ENCODE measurements at places on chromosomes 11 and 22.

- no peak for DNase-seq
These were observed 9.4 kb downstream of the ACTN3 start for GRCh38 chr11:66556086-66556485.

DNA sequence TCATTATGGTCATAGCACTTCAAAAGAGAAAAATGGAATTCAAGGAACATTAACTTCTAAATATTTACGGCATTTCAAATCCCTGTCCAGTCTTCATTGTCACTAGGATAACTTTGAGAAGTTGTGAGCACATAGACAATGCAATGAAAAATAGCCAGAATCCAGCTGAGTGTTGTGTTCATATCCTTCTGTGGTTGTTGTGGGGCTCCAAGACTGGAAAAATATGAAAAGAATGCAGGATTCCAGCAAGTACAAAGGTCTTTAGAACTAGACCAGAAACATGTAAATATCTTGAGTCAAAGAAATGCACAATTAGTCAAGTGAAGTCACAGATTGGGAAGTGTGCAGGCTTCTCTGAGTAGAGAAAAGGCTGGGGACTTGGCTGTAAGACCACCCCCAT, 68.7 kb downstream of the WT1 start:
- no peak for DNase-seq

DNA sequence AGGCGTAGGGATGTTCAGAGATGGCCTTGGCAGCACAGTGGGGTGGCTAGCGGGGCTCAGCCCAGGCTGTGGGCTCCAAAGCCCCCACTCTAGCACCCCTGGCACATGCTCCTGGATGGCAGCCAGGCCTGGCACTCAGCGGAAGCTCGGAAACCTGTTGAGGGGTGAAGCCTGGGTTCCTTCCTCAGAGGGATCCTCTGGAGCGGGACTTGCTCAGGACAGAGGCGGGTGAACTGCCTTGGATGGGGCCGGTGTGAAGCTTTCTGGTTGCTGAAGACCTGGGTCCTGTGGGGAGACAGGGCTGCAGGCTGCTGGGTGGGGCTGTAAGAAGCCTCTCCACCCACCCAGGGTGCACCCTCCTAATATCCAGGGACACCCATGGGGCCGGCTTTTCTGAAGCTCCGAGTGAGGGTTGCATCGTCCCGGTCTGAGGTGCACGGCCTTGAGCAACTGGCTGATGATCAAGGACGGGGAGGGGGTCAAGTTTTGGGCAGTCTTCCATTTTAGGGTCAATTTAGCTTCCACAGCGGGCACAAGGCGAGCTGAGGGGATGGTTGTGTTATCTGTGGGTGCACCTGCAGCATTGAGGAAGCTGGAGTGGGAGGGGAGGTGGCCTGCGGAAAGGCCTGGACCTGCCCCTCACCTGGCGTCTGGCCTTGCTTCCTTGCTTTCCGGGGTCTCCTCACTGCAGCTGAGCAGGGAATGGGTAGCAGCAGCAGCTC, 5.2 kb downstream of the MRGPRE start:
- no peak for DNase-seq

DNA sequence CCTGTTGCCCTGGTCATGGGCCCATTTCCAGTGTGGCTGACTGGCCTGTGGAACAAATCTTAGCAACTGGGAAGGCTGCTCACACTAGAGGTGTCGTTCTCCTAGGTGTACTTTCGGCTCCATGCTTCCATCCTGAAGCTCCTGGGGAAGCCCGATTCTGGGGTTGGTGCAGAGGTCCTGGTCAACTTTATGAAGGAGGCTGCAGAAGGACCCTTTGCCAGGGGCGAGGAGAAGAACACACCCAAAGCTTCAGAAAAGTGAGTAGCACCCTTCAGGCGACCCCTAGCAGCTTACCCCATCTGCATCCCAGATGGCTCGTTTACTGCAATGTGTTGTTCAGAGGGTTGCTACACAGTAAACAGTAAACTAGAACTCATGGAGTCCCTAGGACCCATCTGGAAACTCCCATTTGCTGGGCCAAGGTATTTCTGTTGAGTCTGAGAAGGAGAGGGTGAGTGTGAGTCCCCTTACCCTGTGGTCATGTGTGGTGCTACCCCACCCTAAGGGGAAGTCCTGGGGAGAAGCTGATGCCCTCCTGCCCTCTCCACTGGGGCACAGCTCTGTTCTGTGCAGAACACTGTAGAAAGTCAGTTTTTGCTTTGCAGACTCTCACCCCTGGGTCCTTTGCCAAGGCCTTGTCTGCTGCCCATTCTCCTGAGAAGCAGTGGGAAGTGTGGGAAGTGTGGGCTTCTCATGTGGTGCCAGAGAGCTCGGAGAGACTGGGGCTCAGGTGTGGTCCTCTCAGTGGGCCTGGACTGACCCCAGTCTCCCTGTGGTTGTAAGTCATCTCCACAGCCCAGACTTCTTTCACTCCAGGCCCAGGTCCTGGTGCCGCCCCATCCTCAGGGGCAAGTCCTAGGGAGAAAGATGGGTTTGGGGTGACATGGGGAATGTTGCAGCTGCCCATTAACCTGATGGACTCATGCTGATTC, 85.0 kb downstream of the CABIN1 start:
- DNase-seq = no peak

DNA sequence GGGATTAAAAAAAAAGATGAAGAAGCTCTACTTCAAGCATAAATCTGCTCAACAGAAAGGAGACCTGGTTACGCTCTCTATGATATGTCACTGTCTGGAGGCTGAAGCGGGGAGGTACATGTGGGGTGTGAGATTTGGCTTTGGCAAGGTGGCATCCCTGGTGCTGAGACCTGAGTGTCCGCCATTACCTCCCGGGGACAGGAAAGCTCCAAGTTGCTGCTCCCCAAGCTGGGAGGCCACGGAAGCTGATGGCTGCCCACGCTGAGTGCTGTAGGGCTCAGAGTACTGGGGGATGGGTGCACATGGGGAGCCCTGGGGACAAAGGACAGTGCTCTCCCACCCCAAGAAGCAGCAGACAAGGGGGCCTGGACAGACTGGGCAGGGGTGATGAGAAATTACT, 167.9 kb downstream of the DSCAML1 start:
- no peak for DNase-seq

GRCh38 chr22:26587991-26588613, 1.8 kb downstream of the TPST2 start:
- DNase-seq = no peak

- DNase-seq = no peak
These were observed 80.1 kb upstream of the E2F8 start for GRCh38 chr11:19320827-19321226.

GRCh38 chr11:127074151-127074761, 73.7 kb upstream of the KIRREL3 start:
- peak; percentile 57 for DNase-seq

GRCh38 chr11:65850217-65851082, 7.5 kb downstream of the CFL1 start:
- no peak for DNase-seq

DNA sequence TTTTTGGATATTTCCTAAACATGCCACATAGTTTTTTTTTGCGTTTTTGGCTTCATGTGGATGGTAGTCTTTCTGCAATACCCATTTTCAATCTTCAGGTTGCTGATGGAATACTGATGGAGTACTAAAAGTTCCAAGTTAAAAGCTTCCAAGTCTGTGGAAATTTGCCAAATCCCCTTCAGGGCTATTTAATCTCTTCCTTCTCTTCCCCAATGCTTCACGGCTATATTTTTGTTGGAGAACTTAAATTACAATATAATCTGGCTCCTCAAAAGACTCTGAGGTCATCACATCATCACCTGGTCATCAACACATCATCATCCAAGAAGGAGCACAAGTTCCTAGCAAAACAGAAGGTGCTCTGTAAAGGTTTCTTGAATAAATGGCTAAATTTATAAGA, 881.0 kb upstream of the TENM4 start:
- DNase-seq = no peak

DNA sequence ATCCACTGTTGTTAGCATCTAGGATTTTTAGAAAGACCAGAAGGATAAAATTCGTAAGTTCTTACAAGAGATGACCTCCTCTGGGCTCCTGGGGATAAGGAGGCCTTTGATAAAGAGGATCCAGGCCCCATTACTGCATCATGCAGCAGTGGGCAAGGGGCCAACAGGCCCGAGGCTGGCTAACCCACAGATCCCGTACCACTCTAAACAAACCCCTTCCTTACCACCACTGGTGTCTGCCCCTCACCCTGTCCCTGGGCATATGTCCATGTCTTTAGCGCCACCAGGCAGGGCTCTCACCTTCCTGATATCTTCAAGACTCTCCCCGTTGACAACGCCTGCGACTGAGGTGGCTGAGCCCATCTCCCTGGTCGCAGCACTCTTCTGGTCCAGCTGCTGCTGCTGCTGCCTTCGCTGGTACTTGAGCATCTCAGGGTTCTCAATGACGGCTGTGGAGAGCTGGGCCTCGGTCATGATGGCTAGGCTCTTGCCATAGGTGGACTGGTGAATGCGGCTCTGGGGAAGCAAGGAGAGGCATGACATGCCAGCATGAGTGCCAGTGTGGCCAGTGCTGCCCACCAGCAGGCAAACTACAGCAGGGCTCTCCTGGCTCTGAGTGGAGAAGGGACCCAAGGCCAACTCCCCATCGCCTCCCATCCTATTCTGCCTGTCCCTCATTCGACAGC, 46.2 kb downstream of the HIRA start:
- DNase-seq = no peak

- DNase-seq = peak; percentile 60
These were observed 12.7 kb upstream of the CYP2R1 start for GRCh38 chr11:14904745-14905103.

GRCh38 chr22:19701420-19702145, 12.7 kb upstream of the SEPTIN5 start:
- no peak for DNase-seq

DNA sequence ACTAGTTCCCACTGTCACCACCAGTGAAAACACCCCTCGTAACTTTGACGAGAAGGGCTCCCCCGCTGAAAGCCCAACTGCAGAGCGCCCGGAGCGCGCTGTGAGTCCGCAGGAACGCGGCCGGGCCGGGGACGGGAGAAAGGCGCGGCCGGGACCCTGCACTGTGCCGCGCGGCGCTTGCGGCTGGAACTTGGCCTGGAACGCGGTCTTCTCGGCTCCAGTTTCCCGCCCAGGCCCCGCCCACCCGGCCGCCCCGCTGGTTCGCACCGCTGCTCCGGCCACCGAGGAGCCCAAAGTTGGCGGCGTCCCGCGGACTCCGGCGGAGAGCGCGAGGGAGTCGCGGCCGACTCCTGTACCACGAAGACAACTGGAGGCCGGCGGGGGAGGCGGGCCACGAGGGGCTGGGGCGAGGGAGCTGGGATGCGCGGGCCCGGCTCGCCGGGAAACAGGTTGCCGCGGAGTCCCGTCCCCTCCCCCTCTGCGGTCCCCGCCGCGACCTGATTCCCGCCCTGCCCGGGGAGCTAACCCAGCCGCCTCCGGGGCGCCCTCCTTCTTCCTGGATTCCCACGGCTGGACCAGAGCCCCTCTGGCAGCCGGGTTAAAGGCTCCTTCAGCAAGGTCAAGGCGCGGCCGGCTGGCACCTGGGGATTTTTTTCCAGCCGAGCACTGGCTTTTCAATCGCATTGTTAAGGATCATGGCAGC, 3.4 kb downstream of the TENM4 start:
- DNase-seq = no peak

DNA sequence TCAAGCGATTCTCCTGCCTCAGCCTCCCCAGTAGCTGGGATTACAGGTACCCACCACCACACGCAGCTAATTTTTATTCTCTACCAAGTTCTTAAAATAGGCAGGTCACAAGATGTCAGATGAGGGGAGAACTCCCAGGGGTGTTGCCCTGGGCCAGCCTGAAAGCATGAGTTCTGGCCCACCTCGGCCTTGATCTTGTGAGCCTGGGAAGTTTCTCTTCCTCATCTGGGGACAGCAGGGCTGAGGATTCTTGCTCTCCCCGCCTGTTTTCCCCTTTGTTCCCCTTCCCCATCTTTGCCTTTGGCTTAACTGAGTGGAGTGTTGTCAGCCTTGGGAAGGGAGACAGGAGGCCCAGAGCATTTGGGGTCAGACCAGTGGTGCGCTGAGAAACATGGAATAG, 3.5 kb downstream of the PDXP start:
- DNase-seq = no peak

GRCh38 chr22:17477391-17477833, 85.9 kb upstream of the SLC25A18 start:
- DNase-seq = peak; percentile 5

DNA sequence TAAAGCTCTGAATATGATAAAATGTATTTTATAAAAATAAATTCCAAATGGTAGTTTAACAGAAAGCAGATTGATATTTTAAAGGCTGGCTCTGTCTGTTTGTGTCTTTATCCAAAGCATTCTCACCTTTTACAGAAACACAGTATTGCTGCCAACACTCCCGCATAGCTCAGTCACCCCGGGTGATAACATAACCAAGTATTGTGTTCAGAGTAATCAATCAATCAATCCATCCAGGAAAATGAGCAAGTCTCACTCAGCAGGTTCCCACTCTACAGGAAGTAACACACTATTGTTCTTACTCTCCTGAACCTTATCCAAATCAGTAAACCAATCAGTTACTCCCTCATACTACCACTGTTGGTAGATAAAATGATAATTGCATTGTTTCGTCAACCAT, 203.4 kb downstream of the LRRC4C start:
- DNase-seq = no peak

- no peak for DNase-seq
These were observed 301.1 kb downstream of the SHANK2 start for GRCh38 chr11:70951139-70951804.

GRCh38 chr11:61111786-61112517, 9.7 kb downstream of the CD5 start:
- no peak for DNase-seq

GRCh38 chr22:39820256-39820655, 73.3 kb downstream of the ENTHD1 start:
- no peak for DNase-seq

DNA sequence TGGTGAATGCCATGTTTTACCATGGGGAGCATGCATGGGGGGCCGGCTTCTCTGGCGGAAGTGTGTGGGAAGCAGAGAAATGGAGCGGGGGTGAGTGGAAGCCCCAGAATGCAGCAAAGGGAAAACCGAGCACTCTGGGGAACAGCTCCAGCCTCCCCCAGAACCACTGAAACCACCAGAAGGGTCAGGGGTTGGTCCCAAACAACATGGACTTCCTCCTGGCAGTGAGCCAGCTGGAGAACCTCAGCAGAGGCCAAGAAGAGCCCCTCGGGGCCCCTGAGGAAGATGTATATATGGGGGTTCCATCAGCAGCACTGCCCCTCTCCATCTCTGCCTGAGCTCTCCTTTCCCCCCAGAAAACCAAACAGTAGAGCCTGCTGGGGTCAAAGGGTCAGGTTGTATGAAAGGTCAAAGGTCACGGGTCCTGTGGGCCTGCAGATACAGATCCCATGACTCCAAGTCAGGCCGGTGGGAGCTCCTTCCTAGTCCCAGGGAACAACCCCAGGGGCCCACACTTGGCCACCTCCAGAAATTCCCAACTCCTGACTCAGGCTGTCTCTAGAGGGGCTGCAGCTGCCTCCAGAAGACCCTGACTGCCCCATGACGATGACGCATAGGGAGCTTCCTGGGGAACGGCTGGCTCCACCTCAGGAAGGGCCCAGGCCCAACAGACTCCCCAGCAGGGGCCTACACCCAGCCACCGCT, 48.5 kb upstream of the TIMP3 start:
- DNase-seq = no peak

- no peak for DNase-seq
These were observed 192.1 kb downstream of the IGLL1 start for GRCh38 chr22:23387827-23388516.

- DNase-seq = no peak
These were observed 6.1 kb downstream of the CDC42EP1 start for GRCh38 chr22:37566329-37566837.
